Amniotic stem cell (primary cell): ENCODE measurements at places on chromosomes 3 and 15.
A peak's percentile ranks its signal among the peaks of the same experiment; 100 is the strongest.

- no peak for DNase-seq
Measured at GRCh38 chr3:13207975-13208705, 134.9 kb upstream of the IQSEC1 start.

- no peak for DNase-seq
Measured at GRCh38 chr3:14439501-14440167, 37.2 kb downstream of the SLC6A6 start.

DNA sequence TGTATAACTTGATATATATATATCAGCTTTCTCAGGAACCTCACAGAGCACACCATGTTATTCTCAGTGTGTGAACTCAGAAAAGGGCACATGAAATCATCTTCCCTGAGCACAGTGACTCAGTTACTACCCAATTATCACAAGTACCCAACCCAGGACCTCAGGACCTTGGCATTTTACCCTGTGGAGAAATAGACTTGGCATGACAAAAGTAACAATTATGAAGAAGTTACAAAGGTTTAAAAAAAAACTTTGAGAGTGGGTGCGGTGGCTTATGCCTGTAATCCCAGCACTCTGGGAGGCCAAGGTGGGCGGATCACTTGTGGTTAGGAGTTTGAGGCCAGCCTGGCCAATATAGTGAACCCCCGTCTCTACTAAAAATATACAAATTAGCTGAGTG, 52.4 kb downstream of the ONECUT1 start:
- no peak for DNase-seq

DNA sequence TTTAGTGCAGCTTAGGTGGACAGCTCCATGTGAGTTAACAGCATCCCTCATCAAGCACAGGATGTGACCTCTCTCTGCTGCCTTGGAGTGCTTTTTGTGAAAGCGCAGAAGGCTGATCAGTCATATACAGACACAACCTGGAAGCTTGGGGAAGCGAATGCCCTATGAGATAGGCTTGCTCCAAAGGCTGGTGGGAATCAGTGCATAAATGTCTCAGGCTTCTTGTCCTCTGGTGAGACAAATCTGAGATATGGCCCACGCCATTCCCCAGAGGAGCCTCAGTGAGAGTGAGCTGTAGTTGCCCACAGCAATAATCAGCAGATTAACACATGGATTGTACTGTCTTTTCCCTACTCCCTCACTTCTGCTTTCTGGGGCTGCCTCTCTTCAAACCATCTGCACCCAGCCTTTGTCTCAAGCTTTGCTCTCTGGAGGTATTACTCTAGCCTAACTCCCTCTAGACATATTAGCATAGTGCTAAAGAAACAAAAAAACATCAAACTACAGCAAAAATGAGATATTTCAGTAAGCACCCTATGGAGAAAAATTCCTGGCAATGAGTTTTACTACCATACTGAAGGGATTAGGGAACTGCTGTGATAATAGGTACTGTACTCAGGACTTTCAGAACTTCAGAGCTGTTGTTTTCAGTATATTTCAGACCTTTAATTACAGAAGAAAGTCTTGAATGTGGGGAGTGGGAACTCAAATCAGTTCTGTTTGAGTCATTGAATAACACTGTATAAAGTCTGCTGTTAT, 113.7 kb downstream of the OXSM start:
- DNase-seq: no peak

DNA sequence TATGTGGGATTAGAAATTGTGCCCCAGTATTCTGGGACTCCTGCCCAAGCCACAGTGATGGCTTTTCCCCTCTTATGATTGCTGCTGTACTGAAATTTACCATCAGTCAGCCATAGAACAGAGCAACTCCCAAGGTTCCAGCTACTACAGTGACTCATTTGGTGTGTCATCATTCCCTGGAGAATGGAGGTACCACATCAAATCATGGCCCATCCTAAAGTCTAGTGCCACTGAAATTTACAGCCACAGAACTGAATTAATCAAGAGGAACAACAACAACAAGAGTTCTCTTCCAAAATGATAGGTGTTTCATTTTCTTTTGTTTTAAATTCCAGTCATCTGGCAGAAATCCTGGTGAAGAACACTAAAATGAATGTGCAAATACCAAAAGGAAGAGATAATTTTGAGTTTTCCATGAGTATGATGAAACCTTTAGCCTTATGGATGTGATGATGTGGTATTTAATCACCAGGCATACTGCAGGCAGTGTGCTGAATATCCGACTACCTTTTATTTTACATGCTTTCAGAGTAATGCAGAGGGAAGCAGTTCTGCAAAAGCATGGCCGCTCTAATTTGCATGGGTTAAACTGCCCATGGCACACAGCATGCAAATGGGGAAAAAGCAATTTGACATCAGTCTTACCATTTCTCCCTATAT, 75.6 kb upstream of the SLC2A2 start:
- no peak for DNase-seq

DNA sequence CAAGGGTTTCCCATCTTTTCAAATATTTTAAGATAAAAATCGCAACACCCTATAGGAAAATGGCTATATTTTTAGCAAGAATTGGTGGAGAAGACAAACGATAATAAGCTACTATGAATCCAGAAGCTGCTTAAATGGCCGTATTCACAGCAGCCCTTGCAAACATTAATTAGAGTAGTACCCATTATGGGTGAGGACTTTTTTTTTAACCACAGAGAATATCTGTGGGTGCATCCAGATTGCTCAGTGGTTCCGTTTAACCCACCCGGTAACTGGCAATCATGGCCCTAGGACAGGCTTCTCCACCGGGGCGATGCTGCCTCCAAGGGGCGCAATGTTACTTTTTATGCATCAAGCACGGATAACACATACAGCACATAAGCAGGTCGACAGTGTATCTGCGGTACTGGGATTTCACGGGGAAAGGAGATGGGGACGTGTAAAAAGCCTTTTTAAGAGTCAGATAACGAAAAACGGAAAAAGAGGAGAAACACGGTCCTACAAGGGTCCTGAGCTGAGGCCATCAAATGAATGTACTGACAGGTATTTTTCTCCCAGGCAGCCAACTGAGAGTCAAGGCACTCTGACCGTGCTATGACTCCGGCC, 968 bp upstream of the TMEM266 start:
- DNase-seq: no peak

- peak; percentile 68 for DNase-seq
Measured at GRCh38 chr3:14451844-14452739, 49.7 kb downstream of the SLC6A6 start.

- no peak for DNase-seq
Measured at GRCh38 chr3:123687286-123687685, 102.4 kb upstream of the HACD2 start.

DNA sequence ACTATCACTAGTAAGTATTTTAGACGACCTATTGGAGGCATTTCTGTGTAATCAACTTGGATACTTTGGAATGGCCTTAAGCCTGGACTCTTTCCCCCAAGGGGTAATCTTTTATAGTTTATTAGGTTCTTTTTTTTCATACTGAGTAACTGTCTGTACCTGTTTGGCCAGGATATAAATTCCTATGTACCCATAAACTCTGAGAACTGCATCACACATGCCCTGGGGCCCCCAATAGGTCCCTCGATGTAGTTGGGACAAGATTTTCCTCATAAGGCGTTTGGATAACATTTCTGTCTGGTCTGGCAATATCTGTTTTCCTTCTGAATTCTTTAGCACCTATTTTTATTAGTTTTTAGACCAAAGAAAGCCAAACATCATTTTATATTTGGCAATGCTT, 86.4 kb upstream of the WNT7A start:
- DNase-seq: no peak

GRCh38 chr3:71887256-71887655, 102.3 kb upstream of the PROK2 start:
- DNase-seq: no peak

DNA sequence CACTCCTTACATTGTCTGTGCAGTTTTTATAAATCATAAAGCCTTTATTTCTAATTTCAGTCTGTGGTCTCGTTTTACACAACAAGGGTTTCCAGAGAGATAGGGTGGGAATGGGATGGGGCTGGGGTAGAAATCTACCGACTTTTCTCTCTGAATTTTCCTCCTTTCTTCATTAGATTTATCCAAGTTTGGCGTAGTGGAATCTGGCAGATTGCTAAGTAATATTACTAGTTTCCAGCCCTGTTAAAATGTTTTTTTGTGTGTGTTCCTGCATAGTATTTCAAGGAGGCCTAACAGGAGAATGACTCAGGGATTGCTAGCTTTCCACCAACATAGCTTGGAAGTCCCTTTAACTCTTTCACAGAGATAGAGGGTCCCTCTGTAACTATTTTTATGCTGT, 185.5 kb upstream of the GOLGA6L4 start:
- no peak for DNase-seq

DNA sequence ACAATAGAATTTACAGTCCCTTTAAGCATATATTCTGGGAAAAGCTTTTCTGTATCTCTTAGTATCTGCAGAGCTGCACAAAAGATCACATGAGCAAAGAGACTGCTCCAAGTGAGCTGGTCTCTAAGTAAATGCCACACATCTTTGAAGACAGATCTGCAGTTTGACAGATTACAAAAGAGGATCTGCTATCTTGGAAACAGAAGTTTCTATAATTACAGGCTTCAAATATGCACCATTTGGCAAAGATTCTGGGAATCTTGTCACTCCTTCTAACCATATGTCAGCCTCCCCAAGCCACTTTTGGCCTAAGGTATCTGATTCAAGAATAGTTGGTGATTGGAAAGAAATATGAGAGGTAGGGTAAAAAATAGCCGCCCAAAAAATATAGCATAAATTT, 9.6 kb upstream of the CFAP44 start:
- DNase-seq: no peak

DNA sequence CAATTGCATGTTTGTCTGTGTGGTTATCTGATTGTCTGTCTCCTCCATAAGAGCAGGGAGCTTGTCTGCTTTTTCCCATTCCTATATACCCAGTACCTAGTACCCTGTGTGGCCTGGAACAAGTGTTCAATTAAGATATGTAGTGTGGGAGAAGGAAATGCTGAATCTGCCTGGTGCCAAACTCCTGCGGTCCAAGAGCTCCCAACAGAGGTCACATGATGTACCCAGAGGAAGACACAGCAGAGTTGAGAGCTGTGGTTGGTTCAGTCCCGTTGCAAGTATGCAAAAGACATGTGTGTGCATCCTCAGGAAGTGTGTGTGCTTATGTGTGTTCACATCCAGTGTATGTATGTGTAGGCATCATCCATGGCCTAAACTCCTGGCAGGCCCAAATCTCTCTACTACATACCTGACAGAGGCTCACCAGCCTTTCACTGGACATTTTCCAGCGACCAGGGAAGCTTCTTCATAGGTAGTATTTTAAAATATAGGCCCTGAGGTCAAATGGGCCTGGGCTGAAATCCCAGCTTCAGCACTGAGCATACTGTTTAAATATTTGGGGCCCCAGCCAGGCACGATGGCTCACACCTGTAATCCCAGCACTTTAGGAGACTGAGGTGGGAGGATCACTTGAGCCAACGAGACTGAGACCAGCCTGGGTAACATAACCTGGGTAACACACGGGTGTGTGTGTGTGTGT, 34.0 kb upstream of the ITGA11 start:
- no peak for DNase-seq

- DNase-seq: no peak
Measured at GRCh38 chr15:32889214-32889613, 171.4 kb downstream of the GREM1 start.

- DNase-seq: no peak
Measured at GRCh38 chr15:96037584-96037983, 292.9 kb upstream of the NR2F2 start.

DNA sequence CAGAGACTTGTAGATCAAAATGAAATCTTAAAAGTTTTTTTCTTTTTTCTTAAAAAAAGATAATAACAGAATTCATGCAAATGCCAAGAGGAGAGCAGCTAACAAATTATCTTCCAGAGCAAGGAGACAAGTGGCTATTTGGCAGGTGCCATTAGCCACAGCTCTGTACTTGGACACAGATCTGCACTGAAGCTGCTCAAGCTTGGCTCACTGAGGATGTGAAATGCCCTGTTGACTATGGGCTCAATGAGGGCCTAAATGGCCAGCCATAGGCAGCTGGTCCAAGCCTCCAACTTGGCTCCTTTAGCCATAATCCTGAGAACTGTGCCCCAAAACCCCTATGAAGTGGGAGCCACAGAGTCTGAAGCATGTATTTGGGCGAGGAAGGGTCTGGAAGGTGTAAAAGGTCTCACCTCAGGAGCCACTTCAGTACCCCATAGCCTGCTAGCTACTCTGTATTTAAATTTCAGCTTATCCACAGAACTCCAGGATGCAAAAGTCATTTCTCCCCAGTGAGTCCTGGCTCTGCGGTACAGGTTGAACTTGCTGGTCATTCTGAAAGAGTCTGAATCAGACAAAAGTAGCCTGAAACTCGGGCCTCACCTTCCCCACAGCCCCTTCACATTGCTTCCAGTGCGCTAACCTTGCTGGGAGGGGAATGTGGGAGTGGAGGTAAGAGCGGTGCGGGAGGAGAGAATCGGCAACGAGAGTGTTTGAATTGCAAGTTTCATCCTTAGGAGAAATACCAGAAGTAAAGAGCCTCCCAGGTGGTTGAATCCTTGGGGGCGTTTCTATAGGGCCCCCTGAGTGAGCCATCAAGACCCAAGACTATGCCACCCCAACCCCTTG, 48.0 kb downstream of the ZIC4 start:
- no peak for DNase-seq

GRCh38 chr3:128468791-128469527, 2.3 kb upstream of the DNAJB8 start:
- DNase-seq: no peak

DNA sequence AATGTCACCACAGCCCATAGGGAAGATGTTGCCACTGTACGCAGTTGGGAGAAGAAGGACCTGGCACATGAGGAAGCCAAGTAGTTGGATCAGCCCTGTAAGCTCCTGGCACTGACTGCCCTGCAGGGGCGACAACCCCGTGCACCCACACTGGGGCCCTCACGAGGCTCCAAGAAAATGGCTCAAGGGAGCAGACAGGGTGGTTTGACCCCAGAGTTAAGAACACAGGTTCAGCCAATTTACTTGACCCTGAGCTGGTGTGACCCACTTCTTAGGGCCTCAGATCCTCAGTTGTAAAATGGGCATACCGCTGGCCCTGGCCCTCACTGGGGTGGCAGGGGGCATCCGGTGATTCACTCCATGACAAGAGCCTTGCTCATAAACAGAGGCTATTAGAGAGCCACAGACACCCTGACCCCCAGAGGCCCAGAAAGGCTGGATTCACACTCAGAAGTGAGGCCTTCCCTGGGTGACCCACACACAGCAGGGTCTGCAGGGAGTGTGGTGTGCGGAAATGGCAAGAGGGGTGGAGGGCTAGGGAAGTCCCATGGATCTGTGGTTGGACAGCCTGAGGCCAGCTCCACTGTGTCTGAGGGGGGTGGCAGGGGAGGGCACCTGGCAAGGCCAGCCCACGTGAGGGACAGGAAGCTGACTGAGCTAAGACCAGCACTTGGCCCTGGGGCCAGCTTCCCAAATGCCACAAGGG, 1.7 kb upstream of the HHATL start:
- DNase-seq: no peak
